NCI-H1694 treated with DMSO at 0.1 percent for 48 hours (cell line): ENCODE measurements at places on chromosomes 6 and 20.

- no peak for DNase-seq
These were observed 79.5 kb upstream of the RALGAPA2 start for GRCh38 chr20:20791664-20792568.

DNA sequence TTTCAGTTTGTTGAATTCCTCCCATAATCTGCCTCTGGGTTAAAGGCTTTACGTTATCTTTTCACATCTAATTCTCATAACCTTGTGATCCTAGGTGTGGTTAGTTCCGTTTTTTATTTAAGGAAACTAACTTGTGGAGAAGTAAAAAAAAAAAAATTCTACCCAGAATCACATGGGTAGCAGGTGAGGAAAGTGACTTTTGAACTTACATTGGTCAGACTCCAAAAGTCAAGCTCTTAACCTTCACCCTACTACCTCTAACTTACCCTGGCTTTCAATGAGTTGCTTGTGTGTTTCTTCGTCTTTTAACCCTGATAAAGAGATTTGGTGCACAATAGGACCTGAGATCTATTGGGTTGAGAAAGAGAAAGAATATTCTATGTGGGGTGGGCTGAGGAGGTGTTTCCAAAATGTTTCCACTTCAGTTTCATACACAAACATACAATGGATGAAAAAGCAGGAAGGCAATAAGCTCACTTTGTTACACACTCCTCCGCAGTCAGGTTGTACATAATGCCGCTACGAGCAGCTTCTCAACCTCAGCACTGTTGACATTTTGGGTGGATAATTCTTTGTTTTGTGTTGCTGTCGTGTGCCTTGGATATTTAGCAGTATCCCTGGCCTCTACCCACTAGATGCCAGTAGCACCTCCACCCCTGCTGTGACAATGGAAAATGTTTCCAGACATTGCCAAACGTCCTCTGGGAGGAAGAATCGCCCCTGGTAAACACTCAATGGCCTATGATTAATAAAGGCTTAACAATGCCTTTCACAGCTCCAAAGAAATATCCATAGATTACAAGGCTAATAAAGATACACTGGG, 193.0 kb upstream of the ZNF217 start:
- no peak for DNase-seq

DNA sequence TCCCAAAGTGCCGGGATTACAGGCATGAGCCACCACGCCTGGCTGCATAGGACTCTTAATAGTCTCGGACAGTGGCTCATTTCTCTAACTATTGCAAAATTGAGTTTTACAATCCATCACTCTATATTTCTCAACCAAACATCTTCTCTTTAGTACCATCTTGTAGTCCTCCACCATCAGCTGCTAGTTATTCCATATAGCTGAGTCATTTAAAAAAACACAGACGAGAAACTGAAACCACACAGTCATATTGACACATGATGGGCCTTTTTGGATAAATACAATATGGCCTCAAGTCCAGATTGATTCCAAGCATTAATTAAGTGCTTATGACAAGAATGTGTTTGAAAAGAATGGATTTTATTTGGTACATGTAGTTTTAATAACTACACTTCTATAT, 599.1 kb downstream of the MEI4 start:
- DNase-seq, result no peak

DNA sequence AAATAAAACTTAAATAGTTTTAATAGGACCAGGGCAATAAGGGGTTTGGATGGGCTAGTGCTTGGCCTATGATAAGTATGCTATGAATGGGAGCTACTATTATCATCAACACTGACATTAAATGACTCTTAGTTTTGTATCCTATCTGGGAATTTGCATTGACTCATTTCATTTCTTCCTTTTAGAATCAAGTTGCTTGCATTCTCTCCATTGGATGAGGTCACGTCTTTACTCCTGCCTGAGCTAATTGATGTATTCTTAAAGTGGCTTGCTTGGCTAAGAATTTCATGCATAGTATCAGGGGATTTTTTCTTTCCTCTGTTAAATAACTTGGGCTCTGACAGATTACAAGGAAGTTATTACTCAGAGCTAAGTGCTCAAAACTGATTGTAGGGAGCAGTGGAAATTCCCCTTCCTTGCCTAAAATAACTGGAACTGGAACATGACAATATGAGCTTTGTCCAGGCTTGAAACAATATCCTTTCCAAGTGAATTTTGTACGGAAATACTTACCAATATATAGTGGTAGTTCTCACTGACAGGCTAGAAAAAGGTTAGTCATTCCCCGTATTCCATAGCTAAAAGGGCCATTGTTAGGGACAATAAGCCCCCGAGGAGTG, 169.9 kb downstream of the BCAS1 start:
- no peak for DNase-seq

DNA sequence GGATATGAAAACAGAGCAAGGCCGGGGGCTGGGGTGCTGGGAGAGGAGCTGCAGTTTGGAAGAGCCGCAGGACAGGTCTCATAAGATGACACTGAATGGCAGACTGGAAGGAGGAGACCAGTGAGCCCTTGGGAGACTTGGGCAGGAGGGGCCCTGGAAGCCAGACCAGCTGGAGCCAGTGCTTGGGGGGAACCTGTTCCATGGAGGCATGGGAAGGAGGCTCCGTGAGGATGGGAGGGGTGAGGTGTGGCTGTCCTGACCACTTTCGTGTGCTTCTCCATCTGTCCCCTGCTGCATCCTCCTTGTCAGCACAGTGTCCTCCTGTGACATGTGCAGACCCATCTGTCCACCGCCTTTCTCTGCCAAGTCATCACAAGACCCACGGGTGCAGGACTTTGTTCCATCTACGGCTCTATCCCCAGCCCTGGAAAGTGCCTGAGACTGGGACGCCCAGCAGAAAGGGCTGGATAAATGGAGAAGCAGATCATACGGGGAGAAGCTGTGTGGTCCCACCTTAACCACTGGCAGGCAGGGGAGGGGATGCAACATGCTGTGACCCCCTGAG, 84.8 kb upstream of the MPC1 start:
- no peak for DNase-seq

DNA sequence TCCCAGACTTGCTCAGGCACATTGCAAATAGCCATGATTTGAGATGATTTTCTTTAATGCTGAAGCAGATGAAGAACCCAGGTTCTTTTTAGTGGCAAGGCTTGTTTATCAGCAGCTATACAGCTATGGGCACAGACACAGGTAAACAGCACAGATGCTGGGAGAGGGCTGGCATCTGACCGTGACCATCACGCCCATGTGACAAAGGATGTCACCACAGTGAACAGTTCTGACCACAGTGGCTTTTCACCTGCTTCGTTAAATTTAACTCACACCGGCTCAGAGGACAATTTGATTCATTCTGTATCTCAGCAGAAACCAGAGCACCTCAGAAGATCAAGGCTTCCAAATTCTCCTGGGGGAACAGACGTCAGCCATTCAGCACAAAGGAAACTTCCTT, 142.6 kb downstream of the CDH26 start:
- no peak for DNase-seq

DNA sequence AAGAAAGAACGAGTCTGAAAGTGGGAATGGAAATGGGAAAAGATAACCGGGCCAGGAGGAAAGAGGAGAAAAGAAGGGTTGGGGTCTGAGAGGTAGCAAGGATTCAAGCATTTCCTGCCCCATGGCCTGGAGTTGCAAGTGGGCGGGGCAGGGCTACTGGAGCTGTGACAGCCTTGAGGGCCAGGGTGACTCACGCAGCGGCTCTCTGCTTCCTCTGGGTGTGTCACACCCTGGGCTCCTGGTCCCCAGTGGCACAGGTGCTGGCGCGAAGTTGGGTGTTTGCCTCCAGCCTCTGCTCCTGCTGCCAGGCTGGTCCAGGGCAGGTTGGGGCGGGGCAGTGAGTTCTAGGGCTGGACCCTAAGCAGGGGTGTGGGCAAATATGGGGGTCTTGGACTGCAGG, 3.3 kb upstream of the ULBP3 start:
- no peak for DNase-seq
